ENCODE measurements at places on chromosomes 5 and 9. TPM values are rescaled to one million over a fixed set of nuclear protein-coding genes. Genes with fewer than 3 reads are reported as not detected.
A peak's percentile ranks its signal among the peaks of the same experiment; 100 is the strongest.

Gene IL9
- total RNA-seq: not detected

Gene YIPF5
- 79.2 TPM for total RNA-seq

Gene LCNL1
- 3.0 TPM for total RNA-seq

DNA sequence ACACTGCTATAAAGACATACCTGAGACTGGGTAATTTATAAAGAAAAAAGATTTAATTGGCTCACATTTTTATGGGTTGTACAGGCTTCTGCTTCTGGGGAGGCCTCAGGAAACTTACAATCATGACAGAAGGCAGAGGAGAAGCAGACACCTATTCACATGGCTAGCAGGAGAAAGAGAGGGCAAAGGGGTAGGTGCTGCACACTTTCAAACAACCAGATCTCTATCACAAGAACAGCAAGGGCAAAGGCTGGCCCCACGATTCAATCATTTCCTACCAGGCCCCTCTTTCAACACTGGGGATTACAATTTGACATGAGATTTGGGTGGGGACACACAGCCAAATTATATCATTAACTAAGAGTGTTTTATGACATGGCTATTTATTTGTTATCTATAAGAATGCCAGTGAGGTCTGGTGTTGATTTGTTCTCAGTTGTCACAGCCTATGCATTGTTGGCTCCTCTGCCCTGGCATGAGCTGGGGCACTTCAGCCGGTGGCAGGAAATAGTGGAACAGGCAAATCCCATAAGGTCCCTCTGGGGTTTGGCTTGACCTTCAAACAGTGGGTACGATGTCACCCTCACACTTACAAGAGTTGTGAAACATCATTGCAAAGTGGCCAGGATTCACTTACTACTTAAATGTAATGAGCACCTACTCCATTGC, 44.1 kb downstream of the SPARC start:
- DNase-seq: no peak
- H3K36me3 ChIP-seq: no peaks in the 10 kb centered on the region
- H3K27me3 ChIP-seq: peaks cover 7% of the 10 kb centered on the region
- H3K4me3 ChIP-seq: no peak overlapping the region

Gene ABCA1
- 51.1 TPM for total RNA-seq

DNA sequence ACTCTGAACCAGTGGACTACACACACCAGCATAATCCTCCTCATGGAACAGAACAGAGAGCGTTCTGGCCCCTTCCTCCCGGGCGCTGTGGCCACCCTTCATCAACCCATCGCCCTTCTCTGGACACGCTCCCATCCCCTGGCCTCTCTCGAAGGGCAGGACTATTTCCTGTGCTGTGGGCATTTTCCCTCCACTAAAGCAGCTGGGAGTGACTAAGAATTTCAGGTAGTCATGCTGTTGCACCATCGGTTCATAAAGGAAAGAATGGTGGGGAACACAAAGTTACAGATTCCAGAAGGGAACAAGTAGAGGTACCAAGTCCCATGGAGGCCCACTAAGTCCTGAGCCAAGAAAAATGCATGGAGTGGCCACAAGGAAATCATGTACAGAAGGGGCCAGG, 68.6 kb downstream of the EPB41L4B start:
- peaks cover 6% of the 10 kb centered on the region for H3K36me3 ChIP-seq
- no peak for DNase-seq
- H3K27ac ChIP-seq: peak overlapping the region; percentile 97
- no peaks in the 10 kb centered on the region for H3K27me3 ChIP-seq

Gene FOXD4
- total RNA-seq: 0.43 TPM

Gene CARTPT
- total RNA-seq: not detected

GRCh38 chr9:129012893-129013448, 15.2 kb downstream of the SH3GLB2 start:
- no peaks in the 10 kb centered on the region for H3K27me3 ChIP-seq
- no peak overlapping the region for H3K4me3 ChIP-seq
- H3K4me1 ChIP-seq: peaks cover 4% of the 10 kb centered on the region
- no peak overlapping the region for H3K27ac ChIP-seq
- H3K36me3 ChIP-seq: peaks cover 23% of the 10 kb centered on the region

DNA sequence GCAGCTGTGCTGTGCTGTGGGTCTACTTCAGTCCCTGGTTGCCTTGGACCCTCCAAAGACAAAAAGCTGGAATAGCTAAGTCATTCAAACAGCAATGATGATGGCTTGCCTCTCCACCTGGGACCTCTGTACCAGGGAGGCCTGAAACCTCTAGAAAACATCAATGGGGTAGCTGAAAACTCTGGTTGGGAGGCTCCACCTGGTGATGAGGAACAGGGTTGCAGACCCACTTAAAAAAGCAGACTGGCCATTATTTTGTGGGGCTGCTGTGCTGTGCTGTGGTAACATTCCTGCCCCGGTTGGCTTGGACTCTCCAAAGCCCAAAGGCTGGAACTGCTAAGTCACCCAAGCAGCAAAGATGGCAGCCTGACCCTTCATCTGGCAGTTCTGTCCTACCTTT, 839.3 kb upstream of the ARRDC3 start:
- H3K4me1 ChIP-seq: no peaks in the 10 kb centered on the region
- H3K27ac ChIP-seq: no peak overlapping the region
- H3K27me3 ChIP-seq: peaks cover 4% of the 10 kb centered on the region

GRCh38 chr9:16870596-16871335, at the start of gene BNC2:
Gene BNC2 (minus strand): TSS chr9:16870670. CDS start chr9:16870648, 22 bp downstream.
- peak within 1 kb of the TSS; percentile 95 for H3K4me3 ChIP-seq
- no peaks in the 10 kb centered on the region for H3K36me3 ChIP-seq
- peak; percentile 89 for DNase-seq
- no peaks in the 10 kb centered on the region for H3K27me3 ChIP-seq
- peaks cover 44% of the 10 kb centered on the region for H3K4me1 ChIP-seq

DNA sequence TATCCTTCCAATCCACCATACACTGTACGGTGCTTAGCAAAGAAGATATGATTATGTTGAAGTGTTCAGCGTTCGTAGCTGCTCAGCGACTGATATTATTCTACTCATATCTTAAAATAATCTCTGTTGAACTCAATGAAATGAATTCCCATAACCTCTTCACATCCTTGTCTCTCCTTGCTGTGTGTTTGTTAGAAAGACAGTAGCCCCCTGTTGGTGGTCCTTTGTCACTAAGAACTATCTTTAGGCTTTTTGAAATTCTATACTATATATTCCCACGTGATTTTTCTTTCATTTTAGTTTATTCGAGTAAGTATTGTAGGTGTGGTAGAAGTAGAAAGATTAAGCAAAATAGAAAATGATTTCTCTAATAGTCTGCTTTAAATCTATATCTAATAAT, 762.8 kb upstream of the WWC1 start:
- no peaks in the 10 kb centered on the region for H3K36me3 ChIP-seq
- no peak overlapping the region for H3K4me3 ChIP-seq
- no peak overlapping the region for H3K27ac ChIP-seq

Gene SLC4A9
- not detected for total RNA-seq

- no peak overlapping the region for H3K27ac ChIP-seq
- no peaks in the 10 kb centered on the region for H3K27me3 ChIP-seq
- no peaks in the 10 kb centered on the region for H3K4me1 ChIP-seq
These were observed 75.3 kb downstream of the PTBP3 start for GRCh38 chr9:112258106-112258505.

GRCh38 chr5:151571270-151572173, 19.6 kb downstream of the FAT2 start:
- DNase-seq: no peak
- H3K27ac ChIP-seq: no peak overlapping the region
- H3K27me3 ChIP-seq: peaks cover 14% of the 10 kb centered on the region
- peaks cover 3% of the 10 kb centered on the region for H3K4me1 ChIP-seq

Gene ECM2
- 53.3 TPM for total RNA-seq

Gene HAVCR2
- total RNA-seq: 0.21 TPM

- no peaks in the 10 kb centered on the region for H3K27me3 ChIP-seq
- H3K36me3 ChIP-seq: peaks cover 56% of the 10 kb centered on the region
- peaks cover 70% of the 10 kb centered on the region for H3K4me1 ChIP-seq
- peak overlapping the region; percentile 99 for H3K4me3 ChIP-seq
- peak overlapping the region; percentile 99 for H3K27ac ChIP-seq
These were observed 2.7 kb downstream of the RGMB start for GRCh38 chr5:98776066-98776705.

Gene FRMD3
- total RNA-seq: 0.29 TPM

Gene FOXD4L4
- total RNA-seq: not detected

DNA sequence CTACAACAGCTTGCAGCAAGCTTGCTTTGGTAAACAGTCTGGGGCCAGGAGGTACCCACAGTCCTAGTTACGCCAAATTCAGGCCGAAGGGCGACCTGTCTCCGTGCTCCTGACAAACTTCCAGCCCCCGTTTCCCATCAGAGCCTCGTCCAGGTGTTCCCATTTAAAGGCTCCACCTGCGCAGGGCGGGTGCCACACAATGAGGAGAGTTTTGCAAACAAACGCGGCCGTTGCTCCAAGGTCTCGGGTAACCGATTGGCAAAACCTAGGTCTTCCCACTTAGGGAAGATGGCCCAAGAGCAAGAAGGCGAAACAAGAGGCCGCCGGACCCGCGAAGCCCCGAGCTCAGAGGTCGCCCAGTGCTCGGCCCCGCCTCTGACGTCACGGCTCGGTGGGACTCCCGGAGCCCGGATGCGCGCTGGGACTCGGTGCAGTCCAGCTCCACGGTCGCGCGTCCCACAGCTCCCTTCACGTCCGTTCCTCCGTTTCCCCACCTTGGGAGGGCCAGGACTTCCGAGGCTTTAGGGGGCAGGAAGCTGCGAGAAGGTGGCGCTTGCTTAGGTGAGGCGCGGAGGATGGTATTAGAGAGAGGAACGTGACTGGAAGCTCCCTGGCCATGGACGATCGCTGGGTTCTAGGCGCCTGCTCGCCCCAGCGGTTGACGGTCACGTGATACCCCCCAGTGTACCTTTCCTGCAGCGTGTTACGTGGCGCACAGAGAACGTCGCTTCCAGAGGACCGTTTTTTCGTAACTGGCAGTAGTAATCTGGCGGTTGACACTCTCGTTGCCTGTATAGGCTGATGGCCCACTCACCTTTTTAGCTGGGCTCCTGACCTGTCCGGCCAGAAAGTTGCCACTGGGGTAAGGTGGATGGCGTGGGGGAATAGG, 41.8 kb upstream of the KDM4C start:
- H3K36me3 ChIP-seq: no peaks in the 10 kb centered on the region
- H3K27me3 ChIP-seq: no peaks in the 10 kb centered on the region
- no peak for DNase-seq

Gene MSMP
- not detected for total RNA-seq

DNA sequence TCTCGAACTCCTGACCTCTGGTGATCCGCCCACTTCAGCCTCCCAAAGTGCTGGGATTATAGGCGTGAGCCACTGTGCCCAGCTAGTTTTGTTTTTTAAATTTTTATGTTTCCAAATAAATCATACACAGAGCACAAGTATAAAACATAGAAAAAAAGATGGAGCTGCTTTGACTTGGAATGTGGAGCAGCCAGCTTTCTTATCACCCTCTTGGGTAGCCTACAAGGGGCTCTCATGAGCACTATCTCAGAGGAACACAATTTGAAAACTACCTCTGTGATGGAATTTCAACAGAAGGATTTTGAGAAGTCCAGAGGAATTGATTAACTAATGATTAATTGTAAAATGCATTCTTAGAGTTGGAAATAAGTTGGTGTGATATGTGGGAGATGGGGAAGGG, 45.9 kb downstream of the NSD1 start:
- peaks cover 2% of the 10 kb centered on the region for H3K4me1 ChIP-seq
- H3K36me3 ChIP-seq: peaks cover 3% of the 10 kb centered on the region
- H3K4me3 ChIP-seq: no peak overlapping the region
- H3K27me3 ChIP-seq: no peaks in the 10 kb centered on the region
- DNase-seq: no peak
- no peak overlapping the region for H3K27ac ChIP-seq

DNA sequence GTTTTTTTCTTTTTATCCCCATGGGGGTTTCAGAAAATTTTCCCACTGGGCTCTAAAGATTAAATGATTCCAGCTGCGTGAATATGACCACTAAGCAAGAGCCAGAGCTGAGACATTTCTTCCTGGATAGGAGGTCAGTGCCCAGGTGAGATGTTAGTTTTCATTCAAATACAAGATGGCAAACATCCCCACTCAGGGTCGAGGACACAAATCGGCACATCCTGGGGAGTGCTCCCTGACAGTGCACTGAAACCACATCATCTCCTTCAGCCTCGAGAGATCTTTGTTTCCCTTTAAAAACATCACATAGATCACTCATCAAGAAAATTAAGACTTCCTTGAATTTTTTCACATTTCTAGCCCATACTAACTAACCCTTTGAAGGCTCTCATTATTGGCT, 273.2 kb upstream of the PANK3 start:
- H3K27me3 ChIP-seq: peaks cover 3% of the 10 kb centered on the region
- peaks cover 9% of the 10 kb centered on the region for H3K4me1 ChIP-seq
- no peaks in the 10 kb centered on the region for H3K36me3 ChIP-seq
- no peak overlapping the region for H3K27ac ChIP-seq
- H3K4me3 ChIP-seq: no peak overlapping the region
- DNase-seq: no peak

Gene PTGS1
- total RNA-seq: 3.1 TPM

DNA sequence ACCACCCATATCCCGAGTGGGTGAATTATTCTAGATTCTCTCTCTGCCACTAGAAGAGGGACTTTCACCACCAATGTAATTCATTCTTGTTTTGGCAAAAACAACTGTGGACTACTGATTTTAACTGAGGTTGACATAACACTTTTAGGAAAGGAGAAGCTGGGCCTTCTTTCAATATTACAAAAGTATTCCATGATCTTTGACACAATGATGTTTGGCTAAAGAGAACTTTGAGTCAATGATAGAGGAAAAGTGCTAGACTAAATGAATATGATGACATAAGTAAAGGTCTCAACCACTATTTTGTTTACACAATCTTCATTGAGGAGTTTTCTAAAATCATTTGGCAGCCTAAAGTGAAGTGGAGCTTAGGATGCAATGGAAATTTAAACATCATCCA, 336.9 kb upstream of the PDE4D start:
- no peak overlapping the region for H3K27ac ChIP-seq
- peaks cover 17% of the 10 kb centered on the region for H3K27me3 ChIP-seq
- peaks cover 7% of the 10 kb centered on the region for H3K4me1 ChIP-seq
- H3K36me3 ChIP-seq: peaks cover 3% of the 10 kb centered on the region

DNA sequence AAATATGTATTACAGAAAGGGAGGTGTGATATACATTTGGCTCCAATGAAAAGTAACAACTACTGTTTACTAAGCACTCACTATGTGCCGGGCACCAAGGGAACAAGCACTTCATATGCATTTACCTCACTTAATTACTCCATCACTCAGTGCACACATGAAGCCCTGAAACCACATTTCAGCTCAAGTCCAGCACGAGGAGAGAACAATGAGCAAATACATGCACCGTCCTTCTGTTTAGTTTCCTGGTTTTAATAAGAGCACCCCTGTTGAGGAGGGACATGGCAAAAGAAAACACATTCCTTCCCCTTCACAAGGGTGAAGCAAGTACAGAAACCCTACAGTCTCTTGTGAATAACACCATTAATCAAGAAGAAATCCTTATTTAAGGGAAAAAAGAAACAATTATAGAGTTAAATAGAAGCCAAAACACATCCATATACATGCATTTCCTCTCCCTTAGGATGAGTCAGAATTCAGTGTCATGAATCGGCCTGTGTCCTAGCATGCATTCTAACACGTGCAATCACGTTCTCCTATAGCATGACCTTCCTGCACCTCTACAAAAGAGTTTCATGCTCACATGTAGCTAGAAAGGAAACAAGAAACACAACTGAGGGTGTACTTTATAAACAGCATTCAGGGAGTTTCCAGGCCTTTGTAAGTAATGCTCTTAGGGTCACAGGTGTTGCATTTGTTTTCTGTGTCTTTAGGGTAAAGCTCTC, 411.6 kb downstream of the BNC2 start:
- H3K27me3 ChIP-seq: no peaks in the 10 kb centered on the region
- H3K4me1 ChIP-seq: peaks cover 22% of the 10 kb centered on the region
- no peak overlapping the region for H3K4me3 ChIP-seq
- no peak for DNase-seq

GRCh38 chr5:149094996-149095395, 32.1 kb upstream of the SH3TC2 start:
- no peaks in the 10 kb centered on the region for H3K4me1 ChIP-seq
- no peak for DNase-seq
- no peaks in the 10 kb centered on the region for H3K36me3 ChIP-seq
- peaks cover 8% of the 10 kb centered on the region for H3K27me3 ChIP-seq
- no peak overlapping the region for H3K4me3 ChIP-seq
